Naive B cell (primary cell): ENCODE measurements at places on chromosomes 12 and 14.

DNA sequence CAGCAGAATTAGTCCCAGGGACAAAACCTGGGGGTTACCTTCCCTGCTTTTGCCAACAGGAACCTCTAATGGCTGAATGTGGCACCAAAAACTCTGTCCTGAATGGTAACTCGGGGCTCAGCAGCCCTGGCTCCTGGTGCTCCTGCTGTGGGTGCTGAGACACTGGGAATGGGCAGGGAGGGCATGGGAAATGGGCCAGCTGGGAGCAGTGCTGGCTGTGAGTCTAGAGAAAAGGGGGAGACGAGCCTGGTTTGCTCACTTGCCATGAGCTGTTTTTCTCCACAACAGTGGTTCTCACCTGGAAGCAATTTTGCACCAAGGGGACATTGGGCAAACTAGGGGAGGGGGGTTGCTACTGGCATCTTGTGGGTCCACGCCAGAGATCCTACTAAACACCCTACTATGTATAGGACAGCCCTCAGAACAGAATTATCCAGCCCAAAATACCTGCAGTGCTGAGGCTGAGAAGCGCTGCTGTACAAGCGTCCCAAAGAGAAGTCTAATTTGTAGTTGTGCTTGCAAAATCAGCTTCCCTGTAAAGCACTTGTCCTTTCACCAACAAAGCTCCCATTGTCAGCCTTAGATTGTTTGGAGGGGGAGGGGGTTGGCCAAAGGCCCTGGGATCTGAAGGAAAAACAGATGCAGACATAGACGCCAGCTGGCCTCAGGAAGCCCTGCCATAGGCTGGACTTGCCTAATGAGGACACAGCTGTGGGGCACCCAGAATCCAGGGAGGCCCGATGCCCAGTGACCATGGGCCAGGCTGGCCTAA, 3.6 kb downstream of the LRRC74A start:
- DNase-seq = no peak

GRCh38 chr12:54560374-54560858, 11.0 kb downstream of the PDE1B start:
- peak; percentile 81 for DNase-seq

GRCh38 chr14:56005191-56006053, 112.8 kb upstream of the PELI2 start:
- no peak for DNase-seq

GRCh38 chr14:77104393-77104792, 6.3 kb downstream of the CIPC start:
- DNase-seq = no peak

GRCh38 chr14:94400422-94400841, 12.0 kb upstream of the SERPINA1 start:
- no peak for DNase-seq

DNA sequence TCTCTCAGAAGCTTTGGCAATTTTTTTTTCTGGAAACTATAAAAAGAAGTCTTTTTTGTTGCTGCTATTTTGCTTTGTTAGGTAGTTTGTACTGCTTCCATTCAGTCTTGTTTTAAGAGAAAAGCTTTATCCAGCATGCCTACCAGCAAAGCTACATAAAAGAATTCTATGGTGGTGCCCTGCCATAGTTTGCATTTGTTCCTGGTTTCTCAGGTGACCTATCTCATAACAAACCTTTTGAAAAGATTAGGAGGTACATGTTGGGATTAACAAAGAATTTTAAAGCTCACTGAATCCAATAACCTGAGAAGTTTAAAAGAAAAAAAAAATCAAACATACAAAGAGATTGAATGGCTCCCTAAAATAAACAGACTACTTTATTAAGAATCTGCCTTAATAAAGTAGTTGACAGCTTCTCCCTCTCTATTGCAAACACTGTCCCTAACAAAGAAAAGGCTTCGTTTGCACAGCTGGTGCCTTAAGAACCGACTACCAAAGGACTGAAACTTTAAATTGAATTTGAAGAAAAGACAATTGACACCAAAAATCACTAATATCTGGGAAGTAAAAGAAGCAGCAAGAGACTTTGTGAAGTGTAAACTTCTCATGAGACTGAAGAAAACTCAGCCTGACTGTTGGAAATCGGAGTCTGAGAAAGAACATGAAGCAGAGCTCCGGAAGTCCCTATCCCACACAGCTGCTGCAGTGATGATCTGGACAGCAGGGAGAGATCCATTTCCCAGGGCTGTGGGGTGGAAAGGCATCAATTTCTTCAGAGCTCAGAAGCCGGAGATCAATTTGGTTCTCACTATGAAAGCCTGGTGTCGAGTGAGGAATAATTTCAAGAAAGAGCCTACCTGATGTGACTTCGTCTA, 102.7 kb upstream of the PLEKHA5 start:
- no peak for DNase-seq

GRCh38 chr12:29662734-29663323, 120.9 kb downstream of the TMTC1 start:
- no peak for DNase-seq

- no peak for DNase-seq
Observed at GRCh38 chr12:97535582-97535981, 73.0 kb downstream of the RMST start.

GRCh38 chr12:2358986-2359658, 306.3 kb downstream of the CACNA1C start:
- DNase-seq = no peak

DNA sequence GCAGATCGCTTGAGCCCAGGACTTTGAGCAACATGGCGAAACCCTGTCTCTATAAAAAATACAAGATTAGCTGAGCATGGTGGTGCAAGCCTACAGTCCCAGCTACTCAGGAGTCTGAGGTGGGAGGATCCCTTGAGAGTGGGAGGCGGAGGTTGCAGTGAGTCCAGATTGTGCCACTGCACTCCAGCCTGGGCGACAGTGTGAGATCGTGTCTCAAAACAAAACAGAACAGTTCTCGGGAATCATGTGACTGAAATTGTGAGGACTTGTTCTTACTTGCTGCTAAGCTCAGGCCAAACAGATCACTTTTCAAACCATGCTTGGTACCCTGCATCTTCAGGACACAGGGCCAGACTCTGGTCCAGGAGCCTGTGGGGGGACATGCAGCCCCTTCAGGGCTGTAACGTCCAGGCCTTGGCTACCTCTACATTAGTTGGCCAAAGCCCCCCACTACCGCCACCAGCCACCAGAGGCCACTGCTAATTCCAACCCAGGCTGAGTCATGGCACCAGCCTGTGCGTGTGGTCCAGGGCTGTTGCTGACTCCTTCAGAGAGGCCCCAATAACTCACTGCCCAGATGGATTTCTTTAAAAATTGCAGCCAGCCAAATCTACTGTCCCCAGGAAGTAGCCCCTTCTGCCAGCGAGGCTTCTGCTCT, 33.4 kb upstream of the SYNDIG1L start:
- DNase-seq = no peak

DNA sequence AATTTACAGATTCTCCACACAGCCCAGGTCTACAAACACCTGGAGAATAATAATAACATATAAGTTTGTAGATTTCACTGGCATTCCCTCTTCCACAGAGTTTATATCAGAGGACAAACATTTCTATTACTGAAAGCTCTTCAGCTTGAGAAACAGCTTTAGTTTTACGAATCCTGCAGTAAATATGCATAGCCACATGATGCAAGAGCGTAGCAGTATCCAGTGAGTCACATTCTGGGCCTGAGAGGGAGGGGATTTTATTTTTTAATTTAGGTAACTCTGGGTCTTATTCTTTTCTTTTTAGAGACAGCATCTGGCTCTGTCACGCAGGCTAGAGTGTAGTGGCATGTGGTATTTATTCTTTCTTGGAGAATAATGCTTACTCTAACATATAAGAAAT, 1002.8 kb downstream of the TRHDE start:
- no peak for DNase-seq

DNA sequence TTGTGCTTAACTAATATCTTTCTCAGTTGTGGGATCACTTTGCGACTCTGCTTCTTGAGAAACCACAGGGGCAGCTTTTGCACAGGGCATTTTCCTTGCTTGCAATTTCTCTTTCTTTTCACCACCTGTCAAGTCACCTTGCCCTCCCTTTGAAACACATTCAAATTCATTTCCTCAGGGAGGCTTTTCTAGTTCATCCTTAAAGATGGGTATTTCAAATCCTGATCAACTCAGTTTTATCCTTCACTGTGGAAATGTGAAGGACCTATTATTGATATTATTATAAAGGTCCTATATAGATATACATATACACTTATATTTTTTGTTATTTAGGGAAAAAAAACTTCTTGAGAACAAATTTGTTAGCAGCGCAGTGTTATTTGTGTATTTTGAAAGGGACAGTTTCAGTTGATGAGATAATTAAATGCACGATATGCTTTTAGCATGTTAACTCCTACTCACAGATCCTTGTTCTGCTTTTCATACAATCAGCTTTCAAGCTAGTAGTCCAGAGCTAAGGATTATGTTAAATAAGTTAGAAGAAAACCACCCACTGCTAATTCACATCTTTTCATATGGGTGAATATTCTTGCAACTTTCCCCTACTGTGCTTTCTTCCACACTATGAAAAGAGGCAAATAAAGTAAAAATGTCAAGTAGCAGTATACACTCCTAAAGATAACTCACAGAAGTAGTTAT, 501.4 kb upstream of the RGS6 start:
- no peak for DNase-seq

- DNase-seq = no peak
Observed at GRCh38 chr14:50985124-50985858, 41.0 kb upstream of the PYGL start.

- DNase-seq = no peak
Observed at GRCh38 chr12:9143137-9143536, 27.4 kb upstream of the A2M start.
